Breast epithelium (tissue), 4 donors: ENCODE measurements at places on chromosomes 6 and 20. TPM values are rescaled to one million over a fixed set of nuclear protein-coding genes. Genes with fewer than 3 reads are reported as not detected.

DNA sequence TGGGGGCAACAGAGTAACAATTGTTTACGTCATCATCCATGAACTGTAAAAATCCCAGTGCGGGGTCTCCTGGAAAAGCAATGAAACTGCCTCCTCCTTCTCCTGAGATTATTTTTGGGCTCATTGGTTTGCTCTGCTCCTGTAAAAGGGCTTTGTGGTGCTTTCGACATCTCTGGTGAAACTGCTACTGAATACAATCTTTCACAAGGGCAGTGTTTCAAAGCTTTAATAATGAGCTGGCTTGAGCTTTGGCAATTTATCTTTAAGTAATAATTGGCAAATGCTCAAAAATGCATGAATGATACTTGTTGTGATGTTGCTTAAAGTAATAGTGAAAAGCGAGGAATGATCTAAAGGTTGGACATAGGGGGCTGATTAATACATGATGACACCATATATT lies 43.5 kb upstream of the ENPP1 start:
- no peak for DNase-seq

Gene ZNF292
- 56.7 TPM for total RNA-seq

Gene BTNL2
- total RNA-seq = not detected

GRCh38 chr6:170221753-170222400 lies 69.0 kb downstream of the DLL1 start:
- DNase-seq = no peak

Gene GABRR2
- 0.32 TPM for total RNA-seq
